ENCODE measurements at places on chromosomes 1 and 21.

DNA sequence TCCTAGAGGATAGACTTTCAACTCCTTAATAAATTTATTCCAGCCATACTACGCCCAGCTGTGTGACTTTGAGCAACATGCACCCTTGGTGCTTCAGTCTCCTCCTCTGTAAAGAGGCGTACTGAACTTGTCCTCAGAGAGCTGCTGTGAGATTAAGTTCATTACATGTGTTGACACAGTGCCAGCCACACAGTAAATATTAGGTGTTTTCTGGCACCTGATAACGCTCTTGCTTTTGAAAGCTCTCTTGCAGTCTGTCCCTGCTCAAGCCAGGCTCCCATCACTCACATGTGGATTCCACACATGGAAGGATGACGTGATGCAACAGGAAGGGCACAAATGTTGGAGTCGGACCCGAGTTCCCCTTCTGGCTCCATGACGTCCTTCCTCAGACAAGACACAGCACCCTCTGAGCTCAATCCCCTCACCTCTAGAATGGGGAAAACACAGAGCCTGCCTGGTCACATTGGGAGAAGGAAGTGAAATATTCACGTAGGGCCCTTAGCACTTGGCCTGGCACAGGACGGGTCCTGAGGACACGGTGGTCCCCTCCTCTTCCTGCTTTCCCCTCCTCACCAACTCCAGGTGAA is 7.7 kb downstream of the IFNLR1 start:
- no peak for DNase-seq

DNA sequence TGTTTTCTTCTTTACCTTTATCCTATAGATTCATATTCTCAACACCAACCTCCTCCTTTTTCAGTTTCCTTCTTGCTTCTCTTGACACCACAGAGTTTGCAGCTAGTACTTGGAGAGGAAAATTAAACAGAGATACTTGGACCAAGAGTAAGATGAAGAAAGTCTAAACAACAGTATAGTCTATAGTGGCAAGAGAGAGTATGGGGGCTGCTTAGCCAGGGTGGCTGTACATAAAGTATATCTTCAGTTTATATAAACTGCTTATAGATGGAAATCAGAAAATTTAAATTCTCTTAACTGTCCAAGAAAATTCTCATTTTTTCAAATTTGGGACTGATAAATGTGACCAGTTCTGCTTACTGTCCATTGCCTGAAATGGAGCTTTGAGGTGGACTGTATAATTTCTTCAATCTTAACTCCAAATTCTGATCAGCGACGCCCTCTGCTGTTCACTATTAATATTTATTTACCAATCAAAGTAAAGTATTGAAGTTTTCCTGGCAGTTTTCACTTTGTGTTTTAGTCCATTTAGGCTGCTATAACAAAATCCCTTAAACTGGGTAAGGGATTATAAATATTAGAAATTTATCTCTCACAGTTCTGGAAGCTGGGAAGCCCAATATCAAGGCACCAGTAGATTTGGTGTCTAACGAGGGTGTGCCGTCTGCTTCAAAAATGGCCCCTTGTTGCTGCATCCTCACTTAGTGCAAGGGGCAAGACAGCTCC is 14.8 kb upstream of the METTL18 start:
- no peak for DNase-seq

DNA sequence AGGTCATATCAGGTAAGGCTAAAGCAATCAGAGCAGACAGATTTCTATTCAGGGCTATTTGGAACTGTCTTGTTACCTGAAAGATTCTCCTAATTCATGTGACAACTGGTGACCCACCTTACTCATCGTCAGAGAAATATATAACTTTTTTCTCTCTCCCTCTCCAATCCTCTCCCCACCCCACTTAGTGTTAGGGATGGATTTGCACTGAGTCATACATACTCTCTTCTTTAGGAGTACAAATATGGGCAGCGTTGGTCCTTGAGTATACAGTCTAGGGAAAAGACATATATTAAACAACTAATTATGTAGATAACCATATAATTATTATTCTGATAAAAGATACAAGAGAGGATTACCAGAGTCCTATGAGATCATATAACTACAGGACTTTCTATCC is 246.3 kb downstream of the HHIPL2 start:
- no peak for DNase-seq

DNA sequence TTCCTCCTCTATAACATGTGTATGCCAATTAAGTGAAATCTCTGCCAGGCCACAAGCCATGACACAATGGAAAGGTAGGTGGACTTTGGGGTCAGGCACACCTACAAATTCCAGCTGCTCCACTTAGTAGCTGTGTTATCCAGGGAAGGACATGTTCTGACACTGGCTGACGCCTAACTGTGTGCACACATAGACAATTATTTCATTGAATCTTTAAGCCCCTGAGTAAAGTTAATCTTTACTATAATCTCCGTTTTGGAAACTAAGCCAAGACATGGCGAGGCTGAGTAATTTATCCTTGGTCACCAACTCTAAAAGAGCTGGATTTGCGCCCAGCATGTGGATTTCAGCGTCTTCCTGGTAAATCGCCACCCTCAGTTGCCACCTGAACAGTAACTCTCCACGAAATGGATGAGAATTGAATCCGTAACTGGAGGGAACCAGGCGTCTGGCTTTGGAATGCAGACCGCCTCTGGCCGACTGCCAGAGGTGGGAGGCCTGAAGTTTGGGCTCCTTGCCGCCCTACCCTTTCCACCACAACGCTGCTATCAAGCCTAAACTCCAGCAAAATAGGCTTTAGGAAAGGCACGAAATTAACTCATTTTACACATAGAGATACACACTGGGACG is 888 bp upstream of the SNRPE start:
- no peak for DNase-seq

DNA sequence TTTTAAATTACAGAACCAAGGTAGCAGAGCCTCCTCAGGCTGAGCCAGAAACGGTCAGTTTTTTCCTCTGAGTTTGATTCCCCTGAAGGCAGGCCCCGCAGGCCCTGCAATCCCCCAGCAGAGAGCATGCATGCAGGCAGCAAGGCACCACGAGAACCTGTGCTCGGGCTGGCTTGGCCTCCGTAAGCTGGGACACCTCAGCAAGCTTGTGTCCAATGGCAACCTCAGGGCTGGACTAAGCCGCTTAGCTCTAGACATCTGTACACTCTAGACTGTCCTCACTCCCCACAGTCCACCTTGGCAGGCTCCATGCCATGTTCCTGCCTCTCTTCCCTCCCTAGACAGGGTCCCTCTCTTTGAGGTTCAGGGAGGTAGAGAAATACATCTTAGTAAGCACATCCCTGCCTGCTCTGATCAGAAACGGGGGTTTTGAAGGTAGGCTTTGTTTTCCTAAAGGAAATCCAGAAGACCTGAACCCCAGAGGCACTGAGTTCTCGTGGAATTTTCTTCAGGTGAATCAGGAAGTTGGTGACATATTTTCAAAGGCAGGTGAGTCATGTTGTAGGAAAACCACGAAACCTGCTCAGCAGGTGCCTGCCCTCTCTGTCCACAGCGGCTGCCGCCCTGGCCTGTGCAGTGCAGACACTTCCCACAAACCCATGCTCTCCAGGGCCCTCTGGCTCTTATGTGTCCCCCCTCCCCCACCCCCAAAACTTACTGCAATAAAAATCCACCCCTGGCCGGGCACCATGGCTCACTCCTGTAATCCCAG is 7.0 kb downstream of the TMEM63A start:
- DNase-seq = no peak
